ENCODE measurements at places on chromosomes 16 and 17.

- DNase-seq, result peak; percentile 61
Measured at GRCh38 chr16:46972429-46973206, 856 bp downstream of the DNAJA2 start.

DNA sequence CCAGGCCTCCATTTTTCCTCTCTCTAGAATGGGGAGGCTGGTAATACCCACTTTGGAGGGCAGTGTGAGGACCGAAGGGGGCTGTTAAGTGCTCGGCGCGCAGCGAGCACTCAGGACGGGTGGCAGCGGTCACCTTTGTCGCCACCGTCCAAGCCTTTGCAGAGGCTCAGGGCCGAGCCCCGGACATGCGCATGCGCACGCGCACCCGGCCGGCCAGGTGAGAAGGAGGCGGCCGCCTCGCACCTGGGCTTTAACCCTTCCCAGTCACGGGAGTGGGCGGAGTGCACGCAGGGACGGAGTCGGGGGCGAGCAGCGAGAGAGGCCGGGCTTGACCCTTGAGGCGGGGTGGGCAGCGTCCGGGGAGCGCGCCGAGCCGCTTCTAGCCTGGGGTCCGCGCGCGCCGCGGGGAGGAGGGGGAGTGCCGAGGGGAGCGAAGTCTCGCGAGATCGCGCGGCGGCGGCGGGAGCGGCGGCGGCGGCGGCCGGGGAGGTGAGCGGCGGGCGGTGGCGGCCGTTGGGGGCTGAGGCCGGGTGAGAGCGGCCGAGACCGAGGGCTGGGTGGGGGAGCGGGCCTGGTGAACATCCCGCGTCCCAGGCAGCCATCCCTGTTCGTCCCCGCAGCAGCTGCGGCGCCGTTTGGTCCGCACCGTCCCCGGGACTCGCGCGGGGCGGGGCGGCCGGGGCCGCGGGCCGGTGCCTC is at the start of gene MRTFB:
Gene MRTFB (plus strand): TSS at position 443 of the 699 bp plus-strand sequence. CDS start 69,288 bp downstream, outside the sequence.
- peak; percentile 87 for DNase-seq

GRCh38 chr17:80679816-80680215 is 135.2 kb downstream of the RPTOR start:
- DNase-seq, result no peak

GRCh38 chr16:86984991-86985647 is 332.1 kb downstream of the C16orf95 start:
- DNase-seq, result no peak

DNA sequence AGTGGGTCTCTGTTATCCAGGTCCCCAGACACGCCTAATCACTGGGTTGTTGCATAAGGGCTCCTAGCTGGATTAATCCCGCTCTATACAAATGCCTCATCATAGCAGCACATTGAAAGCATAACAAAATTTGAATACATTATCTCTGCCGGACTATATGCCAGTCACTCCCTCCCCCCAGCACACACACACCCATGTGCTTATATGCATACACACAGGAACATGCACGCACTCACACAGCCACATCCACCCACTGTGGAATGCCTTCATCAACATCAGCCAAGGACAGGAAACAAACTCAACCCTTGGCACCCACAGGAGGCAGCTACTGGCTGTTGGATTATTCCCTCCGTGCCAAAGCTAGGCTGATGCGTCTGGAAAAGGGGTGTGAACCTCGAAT is 3.5 kb upstream of the CDH13 start:
- DNase-seq, result no peak

GRCh38 chr17:7715936-7716886 is 1.3 kb upstream of the DNAH2 start:
- DNase-seq, result no peak

- no peak for DNase-seq
Measured at GRCh38 chr16:29030086-29030840, 45.4 kb downstream of the LAT start.

DNA sequence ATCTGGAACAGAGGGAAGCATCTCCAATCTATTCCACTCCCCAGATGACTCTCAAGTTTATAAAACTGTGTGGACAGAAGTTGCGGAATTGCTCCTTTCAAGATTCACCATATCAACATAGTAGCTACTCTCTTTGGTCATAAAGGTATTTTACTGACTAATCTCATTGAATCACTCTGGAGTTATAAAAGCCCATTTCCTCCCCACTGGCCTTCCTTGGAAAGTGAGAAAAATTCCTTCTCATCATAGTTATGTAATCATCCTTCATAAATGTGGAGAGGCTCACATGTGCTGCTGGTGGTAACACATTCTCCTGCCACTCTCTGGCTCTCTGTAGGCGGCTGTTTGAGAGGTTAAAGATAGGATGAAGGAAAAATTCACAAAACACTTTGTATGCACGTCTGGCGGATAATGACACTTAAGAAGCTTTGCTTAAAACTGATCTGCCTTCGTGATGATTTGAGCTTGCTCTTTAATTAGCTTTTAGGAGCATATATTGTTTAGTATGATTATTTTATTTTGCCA is 1034.0 kb upstream of the EEF2KMT start:
- no peak for DNase-seq

DNA sequence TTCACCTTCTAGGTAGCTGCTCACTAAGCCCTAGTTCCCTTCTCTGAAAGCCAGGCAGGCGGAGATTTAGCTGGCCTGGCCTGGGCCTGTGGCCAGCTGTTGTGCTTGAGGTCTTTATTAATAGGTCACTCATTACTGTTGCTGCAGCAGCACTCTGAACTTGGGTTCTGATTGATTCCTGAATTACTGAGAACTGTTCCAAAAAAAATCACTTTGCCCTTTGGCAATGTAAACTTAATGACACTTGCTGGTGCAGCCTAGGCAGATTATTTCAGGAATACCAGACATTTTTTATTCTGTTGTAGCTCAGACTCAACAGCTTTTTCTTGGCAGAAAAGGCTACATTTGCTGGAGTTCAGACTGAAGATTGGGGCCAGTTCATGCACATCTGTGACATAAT is 2.7 kb downstream of the TOM1L1 start:
- peak; percentile 18 for DNase-seq

DNA sequence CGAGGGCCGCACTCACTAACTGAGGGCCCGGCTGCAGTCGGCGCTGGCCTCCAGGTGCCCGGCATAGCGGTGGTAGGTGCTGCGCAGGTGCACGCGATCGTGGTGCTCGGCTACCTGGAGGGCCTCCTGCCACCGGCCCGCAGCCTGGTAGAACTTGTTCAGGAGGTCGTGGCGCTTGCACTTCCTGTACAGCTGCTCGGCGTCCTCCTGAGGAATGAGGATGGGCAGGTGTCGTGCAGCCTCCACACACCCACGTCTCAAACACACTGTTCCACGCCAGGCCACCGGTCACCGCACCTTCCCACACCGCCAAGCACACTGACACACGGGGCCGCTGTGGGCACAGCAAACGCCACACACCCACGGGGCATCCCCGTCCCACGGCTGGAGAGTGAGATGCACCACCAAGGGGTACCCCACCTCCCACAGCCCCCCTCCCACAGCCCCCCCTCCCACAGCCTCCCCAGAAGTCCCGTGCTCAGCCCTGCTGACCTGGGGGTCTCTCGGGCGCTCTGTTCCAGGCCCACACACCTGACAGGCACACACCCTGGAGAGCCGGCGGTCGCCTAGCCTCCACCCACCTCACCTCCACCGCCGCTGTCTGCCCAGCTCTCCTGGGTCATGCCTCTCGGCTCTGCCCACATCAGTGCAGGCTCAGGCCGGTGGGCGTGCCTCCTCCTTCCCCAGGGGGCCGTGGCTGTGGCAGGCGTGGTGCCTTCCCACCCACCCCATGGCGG is 7.4 kb upstream of the TMEM204 start:
- DNase-seq, result no peak

DNA sequence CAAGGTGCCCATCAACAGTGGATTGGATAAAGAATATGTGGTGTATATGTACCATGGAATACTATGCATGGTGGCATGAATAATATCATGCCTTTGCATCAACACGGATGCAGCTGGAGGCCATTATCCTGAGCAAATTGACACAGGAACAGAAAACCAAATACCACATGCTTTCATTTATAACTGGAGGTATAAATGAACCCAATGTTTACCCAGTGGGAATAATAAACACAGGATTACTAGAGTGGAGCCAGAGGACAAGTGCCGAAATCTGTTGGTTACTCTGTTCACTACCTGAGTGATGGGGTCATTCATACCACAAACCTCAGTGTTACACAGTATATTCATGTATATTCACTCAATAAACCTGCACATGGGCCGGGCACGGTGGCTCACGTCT is 125.2 kb downstream of the CDH11 start:
- DNase-seq, result no peak

DNA sequence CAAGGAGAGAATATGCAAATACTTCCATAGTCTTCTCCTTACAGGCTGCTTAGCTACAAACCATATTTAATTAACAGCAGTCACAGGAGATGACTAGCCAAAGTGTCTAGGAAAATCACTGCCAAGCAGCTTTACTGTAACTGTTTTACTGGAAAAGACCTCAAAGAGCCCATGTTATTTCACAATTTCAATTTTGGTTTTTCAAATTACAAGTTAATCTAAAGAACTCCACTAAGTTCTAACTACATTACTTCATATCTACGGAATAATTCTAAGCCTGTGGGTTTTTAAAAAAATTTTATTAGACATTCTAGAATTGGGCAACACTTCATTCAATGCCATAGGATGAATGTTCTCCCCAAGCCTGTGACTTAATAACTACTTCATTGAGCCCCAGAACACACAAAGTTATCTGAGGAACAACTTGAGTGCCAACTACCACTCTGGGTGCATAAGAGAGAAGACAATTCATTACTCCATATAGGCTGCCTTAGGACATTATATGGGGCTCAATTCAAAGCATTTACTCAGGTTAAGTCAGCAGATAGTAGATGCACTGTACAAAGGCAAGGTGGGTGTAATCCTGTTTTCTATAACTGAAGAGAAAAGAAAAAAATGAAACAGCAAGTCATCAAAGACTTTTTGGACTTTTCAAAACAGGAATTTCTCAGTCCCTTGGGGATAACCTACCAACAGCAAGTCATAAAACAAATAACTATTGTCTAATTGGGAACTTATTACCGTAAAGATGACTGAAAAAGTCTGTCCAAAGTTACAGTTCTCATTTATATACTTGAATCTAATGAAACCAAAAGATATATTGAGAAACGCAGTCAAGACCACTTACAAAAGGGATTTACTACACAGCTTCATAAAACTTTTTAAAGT is 33.0 kb downstream of the STAT3 start:
- DNase-seq, result no peak

DNA sequence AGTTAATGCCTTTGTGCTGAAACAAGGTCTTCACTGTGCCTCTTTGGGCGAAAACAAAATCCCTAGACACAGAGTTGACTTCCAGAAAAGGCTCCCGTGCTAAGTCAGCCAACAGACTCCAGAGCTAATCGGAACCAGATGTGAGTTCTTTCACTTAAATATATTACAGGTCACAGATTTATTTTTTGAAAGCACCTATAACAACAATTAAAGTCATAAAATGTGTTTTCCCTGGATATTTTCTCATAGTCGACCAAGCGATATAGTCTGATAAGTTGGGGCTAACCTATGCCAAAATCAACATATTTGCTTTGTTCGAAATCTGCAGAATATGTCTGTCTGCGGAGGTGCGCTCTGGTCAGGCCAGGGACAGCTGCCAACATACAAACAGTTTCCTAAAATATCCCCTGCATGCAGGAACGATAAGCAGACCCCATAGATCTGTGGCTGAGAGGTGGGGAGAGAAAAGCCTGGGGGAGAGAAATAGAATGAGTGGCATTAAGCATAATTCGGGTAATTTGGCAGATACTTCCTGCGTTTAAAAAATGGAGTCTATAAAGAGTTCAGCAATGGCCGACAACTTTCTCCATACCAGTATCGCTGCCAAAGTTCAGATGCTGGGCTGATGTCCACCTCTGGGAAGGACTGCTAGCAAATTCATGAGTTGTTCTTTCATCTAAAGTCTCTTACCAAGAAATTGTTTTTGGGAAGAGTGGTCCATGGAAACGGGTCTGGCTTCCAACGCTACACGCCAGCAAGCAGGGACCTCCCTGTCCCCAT is 50.8 kb upstream of the MYH10 start:
- DNase-seq, result no peak

DNA sequence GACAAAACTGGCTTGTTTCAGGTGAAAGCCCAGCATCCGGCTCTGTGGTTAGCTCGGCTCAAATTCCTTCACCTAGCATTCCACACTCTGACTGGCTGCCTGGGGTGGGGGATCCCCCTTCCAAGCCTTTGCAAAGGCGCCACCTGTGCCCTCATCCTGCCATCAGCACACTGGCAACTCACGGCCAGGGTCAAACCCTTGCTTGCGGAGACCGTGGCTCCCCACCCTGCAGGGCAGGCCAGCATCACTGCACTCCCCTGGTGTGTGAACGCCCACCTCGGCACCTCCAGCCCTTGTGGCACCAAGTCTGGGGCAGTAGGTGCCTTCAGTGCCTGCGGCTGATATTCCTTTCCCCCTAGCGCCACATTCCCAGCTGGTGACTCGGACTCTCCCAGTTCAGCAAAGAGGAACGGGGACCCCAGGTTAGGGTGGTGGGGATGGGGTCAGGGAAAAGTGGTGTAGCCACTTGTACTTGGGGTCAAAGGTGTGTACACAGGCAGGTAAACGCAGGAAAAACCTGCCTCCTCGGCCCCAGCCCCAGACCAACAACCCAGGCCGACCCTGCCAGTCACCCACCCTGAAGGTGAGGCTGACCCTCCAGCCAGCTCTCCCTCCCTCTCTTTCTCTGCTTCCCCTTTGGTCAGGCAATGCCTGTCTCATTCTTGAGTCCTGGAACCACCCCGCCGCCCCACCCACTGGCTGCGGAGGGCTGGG is 1.1 kb downstream of the FLII start:
- DNase-seq, result peak; percentile 84
